Activated effector memory CD4-positive, alpha-beta T cell treated with Interleukin-2 at 50 U/mL for 16 hours (primary cell): ENCODE measurements at places on chromosomes 1 and 21.
A peak's percentile ranks its signal among the peaks of the same experiment; 100 is the strongest.

DNA sequence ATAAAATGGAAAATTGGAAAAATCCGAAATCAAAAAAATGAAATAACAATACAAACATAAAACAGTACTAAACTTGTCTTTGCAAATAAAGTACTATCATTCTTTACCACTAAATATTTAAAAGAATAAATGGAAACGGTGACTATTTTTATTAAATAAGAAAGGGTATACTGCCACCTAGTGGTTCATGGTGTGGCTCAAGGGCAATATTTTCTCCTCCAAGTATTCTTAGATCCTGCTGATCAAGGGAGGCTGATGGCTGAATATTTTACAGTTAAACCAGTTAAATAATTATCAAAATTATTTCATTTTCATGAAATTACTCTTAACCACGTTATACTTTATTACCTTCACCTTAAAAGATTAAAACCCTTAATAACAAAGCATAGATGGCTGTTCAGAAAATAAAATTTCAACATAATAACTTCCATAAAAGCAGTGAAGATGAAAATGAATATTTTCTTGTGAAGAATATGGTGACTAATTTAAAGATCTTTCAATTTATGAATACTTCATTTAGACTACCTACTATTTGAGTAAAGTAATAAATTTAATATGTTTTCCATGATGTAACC lies 1793.9 kb downstream of the NCAM2 start:
- no peak for DNase-seq

DNA sequence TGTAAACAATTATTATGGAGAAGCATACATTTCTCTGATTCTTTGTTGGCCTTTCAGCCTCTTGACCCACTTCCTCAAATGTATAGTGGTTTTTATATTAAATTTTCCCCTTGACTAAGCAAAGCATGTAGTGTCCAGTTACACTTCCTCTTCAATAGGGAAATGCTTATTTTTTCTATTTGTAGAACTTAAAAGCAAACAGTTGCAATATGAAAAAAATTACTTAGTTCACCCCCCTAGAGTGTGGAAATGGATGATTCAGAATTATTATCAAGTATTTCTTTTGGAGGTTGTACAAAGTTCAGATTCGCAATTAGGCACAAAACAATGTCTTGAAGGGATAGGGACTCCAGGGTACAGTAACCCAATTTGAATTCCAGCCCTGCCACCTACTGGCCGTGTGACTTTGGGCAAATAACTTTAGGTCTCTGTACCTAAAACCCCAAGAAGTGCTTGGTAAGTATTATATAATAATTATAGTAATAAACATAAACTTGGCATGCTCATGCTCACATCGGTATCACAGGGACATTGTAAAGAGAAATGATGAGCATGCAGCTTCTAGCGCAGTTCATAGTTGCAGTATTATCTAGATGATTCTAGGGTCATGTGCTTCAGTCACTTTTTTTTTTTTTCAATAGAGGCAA lies 28.6 kb upstream of the IFNGR2 start:
- DNase-seq, result peak; percentile 41

GRCh38 chr1:63859480-63860275 lies 85.9 kb downstream of the ROR1 start:
- DNase-seq, result no peak

- DNase-seq, result no peak
Measured at GRCh38 chr1:89023026-89023425, 360 bp upstream of the GBP3 start.

DNA sequence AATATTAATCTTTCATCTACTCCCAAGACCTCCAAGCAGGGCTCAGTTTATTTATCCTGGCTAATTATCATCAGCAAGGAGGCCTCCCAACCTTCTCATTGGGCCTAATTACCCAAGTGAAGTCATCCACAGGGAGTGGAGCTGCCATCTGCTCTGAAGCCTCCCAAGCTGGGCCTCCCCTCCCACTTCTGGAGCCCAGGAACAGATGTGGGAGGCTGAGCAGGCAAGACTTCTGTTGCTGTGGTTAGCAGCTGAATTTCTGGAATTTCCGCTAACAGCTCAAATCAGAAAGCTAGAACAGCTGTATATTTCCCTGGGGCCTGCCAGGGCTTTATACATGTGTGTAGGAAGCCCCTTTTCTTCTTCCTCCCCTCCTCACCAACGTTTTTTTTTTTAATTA lies 127.5 kb downstream of the UCK2 start:
- DNase-seq, result no peak

DNA sequence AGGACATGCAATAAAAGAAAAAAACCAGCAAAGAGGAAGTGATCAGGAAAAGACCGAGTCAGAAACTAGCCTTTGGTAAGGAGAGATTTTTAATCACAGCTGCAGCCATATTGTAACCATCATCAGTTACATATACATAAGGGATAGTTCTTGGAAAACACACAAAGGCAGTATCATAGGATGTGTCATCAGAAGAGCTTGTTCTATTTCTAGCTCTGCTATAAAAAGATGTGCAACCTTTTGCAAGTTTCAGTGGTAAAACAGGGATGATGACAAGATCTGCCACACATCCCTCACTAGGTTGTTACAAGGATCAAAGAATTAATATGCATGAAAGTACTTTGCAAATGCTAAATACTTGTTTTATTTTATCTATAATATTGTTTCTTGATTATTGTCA lies 342.0 kb downstream of the VAV3 start:
- no peak for DNase-seq

DNA sequence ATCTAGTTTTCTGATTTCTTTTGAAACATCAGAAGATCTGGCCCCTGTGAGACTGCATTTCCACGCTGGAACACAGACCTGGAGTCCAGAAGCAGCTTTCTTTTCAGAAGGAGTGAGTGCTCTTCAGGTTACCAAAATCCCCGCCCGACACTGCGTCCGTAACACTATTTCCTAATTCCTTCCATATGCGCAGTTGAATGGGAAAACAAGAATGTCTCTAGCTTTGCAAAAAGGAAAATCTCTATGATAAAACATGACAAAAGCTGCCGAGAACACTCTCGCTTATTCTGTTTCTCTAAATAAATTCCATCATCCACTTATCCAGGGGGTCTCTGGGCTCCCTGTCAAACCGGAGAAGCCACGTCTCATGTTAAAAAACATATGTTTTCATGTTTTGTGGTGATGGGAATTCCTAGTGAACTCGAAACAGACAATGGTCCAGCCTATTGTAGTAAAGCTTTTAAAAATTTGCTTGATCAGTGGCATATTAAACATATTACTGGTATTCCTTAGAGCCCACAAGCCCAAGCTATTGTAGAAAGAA lies 67.7 kb downstream of the PLD5 start:
- no peak for DNase-seq

DNA sequence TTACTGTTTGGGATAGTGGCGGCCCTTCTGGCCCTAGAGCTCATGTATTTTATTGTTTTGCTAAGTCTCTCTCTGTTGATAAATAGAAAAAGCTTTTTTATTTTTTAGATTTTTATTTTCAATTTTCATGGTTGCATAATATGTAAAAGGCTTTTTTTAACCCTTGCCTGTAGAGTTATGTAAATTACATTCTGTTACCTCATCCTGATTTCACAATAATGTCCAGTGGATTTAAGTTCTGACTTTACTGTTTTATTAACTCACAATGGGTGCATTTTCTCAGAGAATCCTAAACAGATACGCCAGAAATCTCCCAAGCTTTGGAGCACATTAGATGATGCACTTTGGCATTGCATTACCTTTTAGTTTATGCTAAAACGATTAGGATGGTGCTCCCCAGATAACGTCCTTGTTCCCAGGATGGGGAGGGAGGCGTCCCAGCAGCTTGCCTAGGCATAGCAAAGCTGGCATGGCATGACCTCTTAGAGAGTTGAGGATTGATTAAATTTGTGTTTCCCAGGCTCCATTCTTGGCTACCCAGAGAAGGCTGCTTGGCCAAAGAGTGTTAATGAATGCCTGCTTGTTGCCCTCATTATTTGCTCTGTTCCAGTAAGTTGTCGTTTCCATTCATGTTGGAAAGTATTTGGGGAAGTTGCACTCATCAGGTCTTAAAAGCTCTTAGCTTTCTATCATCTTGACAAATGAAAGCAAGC lies 17.1 kb downstream of the UTP25 start:
- DNase-seq, result no peak

- no peak for DNase-seq
Measured at GRCh38 chr21:40976198-40977109, 129.5 kb upstream of the DSCAM start.

- DNase-seq, result no peak
Measured at GRCh38 chr21:17900281-17900989, 81.3 kb upstream of the C21orf91 start.

GRCh38 chr21:32216293-32216692 lies 62.6 kb downstream of the MIS18A start:
- DNase-seq, result no peak

DNA sequence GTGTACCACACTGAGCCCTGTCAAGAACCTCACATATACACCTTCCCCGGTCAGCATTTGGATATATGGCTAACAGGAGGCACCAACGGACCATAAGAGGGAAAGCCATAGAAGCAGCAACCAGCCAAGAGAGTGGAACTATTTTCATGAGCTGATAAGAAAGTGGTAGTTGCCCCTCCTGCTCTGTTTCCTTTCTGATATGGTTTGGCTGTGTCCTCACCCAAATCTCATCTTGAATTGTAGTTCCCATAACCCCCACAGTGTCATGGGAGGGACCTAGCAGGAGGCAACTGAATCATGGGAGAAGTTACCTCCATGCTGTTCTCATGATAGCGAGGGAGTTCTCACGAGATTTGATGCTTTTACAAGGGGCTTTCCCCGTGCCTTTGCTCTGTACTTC lies 366.1 kb upstream of the DAB1 start:
- no peak for DNase-seq

DNA sequence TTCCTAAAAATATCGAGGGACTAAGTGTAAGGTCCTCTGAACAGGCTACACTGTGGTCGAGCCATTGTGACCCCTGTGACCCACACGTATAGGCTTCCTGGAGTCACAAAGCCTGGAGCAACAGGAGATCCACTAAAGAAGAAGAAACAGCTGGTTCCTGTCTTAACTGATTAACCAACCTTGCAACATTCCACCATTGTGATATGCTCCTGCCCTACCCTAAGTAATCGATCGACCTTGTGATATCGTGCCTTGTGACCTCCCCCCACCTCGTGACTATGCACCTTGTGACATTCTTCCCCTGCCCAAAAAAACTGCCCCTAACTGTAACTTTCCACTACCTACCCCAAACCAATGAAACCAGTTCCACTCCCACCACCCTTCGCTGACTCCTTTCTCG lies 304.6 kb upstream of the FAM78B start:
- DNase-seq, result no peak

DNA sequence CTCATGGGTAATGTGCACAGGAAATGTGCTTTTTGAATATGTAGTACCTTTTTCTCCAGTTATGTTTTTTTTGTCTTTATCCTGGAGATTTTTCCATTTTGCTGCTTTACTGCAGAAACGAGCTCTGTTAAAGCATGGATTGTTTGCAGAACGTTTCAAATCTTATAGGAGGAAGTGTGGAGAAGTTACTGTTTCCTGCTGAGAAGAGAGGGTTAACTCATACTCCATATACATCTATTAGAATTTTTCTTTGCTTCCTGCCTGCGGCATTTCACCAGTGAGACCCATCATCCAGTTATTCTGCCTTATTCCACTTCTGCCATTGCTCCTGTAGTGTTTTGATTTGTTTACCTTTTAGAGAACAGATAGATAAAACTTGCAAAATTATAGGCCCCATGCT lies 2.0 kb downstream of the RPRD2 start:
- DNase-seq, result no peak

- no peak for DNase-seq
Measured at GRCh38 chr1:22089134-22089571, 36.6 kb downstream of the CDC42 start.

DNA sequence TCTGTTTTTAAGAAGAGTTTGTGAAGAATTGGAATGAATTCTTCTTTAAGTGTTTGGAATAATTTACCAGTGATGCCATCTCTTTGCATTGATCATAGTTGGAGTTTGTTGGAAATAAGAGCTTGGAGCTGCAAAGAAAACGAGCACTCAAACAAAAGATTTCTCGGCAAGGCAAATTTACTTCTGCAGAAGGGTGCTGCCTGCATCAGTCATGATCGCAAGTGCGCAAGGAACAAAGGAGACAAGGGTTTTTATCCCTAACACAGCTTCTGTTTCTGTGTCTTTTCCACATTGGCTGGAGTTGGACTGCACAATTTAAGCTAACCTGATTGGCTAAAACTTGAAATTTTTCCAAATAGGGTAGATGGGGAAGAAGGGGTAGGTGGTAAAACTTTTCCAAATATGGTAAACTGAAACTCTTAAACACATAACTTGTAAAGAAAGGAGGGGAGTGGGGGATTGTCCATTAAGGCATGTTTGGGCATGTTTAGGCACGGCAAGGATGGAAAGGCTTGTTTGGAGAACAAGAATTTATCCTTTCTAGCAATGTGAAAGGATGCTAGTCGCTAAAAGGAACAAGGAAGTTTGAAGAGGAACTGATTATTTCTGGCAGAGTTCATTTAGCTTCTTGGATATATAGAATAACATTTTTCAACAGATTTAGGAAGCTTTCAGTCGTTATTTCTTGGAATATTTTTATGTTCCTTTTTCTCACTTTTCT lies 3.5 kb upstream of the AADACL4 start:
- no peak for DNase-seq

DNA sequence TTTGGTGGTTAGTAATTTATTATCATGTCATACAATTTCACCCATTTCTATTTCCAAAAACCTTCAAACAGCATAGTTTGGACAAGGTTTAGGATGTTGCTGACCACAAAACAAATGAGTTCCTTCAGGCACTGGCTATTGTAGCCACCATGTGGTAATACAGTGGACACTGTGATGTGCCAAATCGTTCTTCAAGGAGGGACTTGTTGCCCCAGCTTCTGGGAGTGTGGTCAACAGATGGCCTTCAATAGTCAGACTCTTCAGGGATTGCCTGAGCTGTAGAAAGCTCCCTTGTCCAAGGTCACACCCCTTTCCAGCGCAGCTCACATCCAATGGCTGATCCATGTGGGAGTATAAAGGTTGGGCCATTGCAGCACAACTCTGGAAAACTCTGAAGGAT lies 2.6 kb downstream of the PDE4B start:
- no peak for DNase-seq

DNA sequence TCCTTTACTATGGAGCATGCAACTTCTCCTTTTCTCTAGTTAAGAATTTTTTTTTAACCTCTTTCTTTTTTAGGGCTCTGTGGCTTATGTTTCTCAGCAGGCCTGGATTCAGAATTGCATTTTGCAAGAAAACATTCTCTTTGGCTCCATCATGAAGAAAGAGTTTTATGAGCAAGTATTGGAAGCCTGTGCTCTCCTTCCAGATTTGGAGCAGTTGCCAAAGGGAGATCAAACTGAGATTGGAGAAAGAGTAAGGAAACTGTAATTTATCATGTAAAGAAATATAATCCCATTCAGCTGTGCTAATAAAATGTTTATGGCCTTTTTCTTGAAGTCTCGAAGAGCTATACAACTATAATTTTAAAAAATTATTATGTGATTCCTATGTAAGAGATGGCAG lies 70.1 kb downstream of the HSPA13 start:
- DNase-seq, result no peak

- no peak for DNase-seq
Measured at GRCh38 chr21:42174173-42174572, 44.8 kb upstream of the ABCG1 start.
